ENCODE measurements at places on chromosomes 5 and 9. TPM values are rescaled to one million over a fixed set of nuclear protein-coding genes. Genes with fewer than 3 reads are reported as not detected.
A peak's percentile ranks its signal among the peaks of the same experiment; 100 is the strongest.

- peak; percentile 44 for DNase-seq
Observed at GRCh38 chr5:16160706-16161105, 18.9 kb downstream of the MARCHF11 start.

DNA sequence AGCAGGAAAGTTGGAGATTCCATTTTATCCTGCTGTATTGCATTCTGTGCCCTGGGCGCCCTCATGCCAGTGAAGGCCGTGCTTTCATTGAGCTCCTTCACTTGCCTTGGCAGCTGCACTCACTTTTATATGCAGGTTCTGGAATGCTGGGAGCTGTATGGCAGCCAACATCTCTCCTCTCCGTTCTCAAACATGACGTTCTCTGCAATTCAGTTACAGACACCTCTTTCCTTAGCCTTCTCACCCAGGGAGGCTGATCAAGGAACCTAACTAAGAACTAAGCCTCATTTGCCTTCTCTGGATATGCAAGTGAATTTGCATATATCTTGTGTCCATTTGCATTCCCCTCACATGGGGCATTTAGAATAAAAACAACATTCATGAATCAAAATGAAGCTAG, 29.4 kb upstream of the PURA start:
- DNase-seq, result peak; percentile 9

GRCh38 chr5:157388111-157388710, 71.8 kb upstream of the NIPAL4 start:
- DNase-seq, result no peak

- no peak for DNase-seq
Observed at GRCh38 chr5:33048315-33048714, 337.2 kb downstream of the NPR3 start.

DNA sequence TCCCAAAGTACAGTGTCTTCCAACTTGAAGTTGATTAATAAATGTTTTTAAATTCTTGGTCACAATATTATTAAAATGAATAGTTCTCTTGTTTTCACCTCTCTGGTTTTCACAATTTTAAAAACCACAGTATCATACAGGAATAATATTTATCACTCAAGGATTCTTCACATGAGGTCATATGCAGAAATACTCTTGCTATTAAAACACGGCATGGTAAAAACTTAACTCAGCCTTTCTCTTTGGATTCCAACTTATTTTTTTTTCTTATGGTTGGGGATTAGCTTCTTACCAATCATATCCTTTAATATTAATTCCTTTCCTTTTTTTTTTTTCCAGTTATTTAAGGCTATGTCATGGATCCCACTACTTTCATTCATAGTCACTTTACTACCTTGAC, 289.4 kb downstream of the ADAMTS6 start:
- no peak for DNase-seq

The TERT gene
- total RNA-seq, result not detected
